ENCODE measurements at places on chromosomes 1 and 21.

GRCh38 chr1:204880906-204881305 lies 10.2 kb downstream of the NFASC start:
- no peak for DNase-seq

DNA sequence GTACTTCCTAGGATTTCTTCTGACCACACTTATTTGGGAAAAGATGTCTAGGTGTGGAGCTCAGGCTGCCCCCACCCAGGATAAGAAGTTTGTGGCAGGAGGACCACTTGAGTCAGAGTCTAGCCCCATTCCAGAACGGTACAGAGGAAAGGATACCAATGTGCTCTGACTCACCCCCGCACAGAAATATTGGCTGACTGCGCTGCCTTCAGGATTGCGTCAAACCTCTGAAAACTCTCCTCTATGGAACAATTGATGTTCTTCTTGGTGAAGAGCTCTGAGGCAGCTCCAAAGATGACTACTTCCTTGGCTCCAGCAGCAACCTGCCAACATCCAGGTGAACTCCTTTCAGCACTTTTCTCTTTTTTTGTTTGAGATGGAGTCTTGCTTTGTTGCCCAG lies 11.2 kb downstream of the HMGCL start:
- DNase-seq: no peak

DNA sequence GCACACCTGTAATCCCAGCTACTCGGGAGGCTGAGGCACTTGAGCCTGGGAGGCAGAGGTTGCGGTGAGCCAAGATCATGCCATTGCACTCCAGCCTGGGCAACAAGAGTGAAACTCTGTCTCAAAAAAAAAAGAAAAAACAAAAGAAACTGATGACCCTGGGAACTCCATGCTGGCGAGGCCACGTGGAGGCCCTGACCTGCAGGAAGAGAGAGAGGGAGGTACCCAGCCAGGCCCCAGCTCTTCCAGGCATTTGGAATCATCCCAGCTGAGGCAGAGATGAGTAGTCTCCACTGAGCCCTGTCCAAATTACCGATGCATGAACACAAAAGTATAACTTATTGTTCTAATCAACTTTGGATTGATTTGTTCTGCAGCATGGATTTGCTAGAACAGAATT lies 132.0 kb upstream of the ZBTB40 start:
- DNase-seq: no peak

GRCh38 chr1:218345673-218346390 lies 696 bp downstream of the TGFB2 start:
- no peak for DNase-seq

DNA sequence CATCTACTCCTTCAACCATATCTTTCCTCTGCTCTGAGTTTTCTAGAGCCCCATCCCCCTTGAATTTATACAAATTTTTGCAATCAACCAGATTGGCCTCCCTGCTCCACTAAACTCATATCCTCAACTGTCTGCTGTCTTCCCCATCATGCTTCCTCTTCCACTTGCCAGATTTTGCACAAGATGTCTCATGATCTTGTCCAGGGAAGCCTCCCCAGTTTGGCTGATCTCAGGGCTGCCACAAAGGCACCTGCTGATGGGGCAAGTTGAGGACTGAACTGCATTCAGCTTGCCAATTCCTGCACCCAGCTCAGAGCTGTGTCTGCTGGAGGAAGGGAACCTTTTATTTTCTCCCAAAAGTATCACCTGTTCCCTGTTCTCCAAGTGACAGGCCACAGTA lies 3.9 kb upstream of the KCNJ9 start:
- no peak for DNase-seq

- no peak for DNase-seq
Observed at GRCh38 chr1:18530587-18531502, 50.1 kb downstream of the KLHDC7A start.

GRCh38 chr1:41357451-41358101 lies 3.7 kb upstream of the FOXO6 start:
- DNase-seq: no peak

- no peak for DNase-seq
Observed at GRCh38 chr1:70334436-70334835, 20.1 kb downstream of the ANKRD13C start.

DNA sequence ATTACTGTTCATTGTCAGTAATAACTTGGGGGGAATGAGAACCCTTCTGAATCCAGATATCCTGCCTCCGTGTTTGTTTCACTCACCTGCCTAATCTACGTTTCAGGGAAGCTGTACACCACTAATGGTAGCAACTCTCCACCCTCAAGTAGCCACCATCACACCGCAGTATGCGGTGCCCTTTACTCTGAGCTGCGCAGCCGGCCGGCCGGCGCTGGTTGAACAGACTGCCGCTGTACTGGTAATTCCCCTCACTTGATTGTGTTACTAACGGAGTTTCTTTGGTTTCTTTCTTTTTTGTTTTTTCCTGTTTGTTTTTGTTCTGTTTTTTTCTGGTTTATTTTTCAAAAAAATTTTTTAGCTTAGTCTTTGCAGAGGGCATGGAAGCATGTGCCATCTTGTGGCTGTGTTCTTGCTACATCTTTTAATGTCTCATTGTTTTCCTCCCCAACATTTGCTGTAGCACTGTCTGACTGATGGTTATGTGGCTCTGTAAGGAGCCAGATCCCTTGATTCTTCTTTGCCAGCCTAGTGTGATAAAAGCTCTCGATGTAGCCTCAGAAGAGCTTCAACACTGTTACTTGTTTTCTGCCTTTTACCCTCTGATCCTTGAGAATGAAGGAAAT lies 15.9 kb upstream of the OLFML3 start:
- DNase-seq: no peak

DNA sequence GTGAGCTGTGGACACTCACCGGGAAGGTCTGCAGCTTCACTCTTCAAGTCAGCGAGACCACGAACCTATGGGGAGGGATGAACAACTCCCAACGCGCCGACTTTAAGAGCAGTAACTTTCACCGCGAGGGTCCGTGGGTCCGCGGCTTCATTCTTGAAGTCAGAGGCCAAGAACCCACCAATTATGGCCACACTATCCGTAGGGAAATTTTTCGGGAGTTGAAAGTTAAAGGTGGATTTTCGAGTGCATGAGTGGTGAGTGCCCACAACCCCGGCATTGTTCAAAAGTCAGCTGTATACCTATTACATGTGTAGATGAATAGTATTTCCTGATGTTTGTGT lies 19.7 kb downstream of the EXOC8 start:
- no peak for DNase-seq

Measured in NCI-H1417 treated with DMSO at 0.1 percent for 48 hours (cell line).